ENCODE measurements at places on chromosomes 5 and 9.

DNA sequence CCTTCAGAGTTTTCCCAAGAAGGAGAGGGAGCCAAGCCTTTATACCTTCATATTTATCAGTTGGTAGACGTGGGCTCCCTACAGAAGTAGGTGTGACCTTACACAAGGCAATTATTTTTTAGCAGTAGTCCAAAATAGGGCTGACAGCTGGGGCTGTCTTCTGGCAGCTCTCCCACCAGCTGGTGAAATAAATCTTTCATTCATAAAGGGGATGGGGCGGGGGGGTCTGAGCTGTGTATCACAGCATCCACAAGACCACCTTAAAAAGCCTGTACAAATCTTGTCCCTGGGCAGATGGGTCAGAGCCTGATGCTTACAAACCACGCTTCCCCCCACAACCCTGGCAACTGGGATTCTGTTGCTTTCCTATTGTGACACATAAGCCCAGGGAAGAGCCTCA, 19.7 kb downstream of the CSF2 start:
- no peak for DNase-seq

DNA sequence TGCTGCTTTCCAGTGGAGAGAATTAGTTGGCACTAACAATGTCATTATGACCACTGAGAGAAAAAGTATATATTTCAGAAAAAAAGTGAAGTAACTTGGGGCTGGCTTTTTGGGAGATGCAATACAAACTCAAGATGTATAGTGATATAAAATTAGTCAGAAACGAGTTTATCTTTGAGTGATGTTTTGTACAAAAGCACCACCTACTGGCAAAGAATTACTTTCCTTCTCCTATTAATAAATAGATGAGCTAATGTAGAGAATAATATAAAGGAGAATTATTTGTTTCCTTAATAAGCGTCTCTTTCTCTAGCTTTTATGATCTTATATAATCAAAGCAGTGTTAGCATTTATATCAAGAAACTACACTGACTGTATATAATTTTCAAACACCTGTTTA, 158.8 kb downstream of the MEF2C start:
- DNase-seq = no peak

GRCh38 chr5:6322163-6322713, 56.1 kb downstream of the MED10 start:
- no peak for DNase-seq

DNA sequence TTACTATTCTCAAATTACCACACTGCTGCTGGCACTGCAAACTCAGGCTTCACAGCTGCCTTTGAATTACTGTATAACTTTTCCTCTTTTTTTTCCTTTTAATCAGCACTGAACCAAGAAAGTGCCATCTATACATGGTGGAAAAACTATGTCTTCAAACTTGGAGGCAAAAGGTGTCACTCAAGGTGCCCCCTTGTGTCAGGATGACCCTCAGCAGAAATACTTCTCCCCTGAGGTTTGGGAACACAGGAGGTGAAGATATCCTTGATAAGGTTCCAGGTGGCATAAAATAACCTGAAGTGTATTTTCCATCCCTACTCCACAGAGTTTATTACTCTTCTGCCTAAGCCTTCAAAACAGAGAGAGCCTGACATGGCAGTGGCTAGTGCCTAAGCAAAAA, 14.5 kb downstream of the FRMD3 start:
- no peak for DNase-seq

DNA sequence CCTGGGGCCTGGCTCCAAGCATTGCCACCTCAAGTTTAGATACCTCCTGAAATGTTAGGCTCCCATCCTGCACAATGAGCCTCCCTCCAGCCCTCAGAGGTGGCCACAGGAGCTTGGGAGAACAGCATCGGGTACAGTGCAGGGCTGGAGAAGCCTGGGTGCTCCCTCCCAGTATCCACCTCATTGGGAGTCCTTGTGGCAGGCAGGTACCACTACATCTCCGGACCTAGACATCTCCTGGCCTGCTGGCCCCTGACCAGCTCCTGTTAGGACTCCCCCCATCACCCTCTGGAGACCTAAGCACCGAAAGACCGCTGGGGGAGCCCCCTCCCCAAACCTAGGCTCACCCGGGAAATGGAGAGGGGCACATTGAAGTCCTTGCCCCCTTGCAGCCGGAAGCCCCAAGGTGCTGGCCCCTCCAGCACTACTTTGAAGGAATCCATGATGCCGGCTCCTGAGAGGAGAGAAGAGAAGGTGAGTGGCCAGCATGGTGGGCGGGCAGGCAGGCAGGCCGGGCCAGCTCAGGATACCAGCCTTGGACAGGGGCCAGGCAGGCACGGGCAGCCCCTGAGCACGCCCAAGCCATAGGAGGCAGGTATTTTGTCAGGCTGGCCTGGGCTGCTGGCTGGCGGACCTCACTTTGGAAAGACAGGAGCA, 1.2 kb downstream of the PDLIM7 start:
- DNase-seq = no peak

GRCh38 chr5:178415353-178415752, 174.8 kb downstream of the COL23A1 start:
- no peak for DNase-seq
